ENCODE measurements at places on chromosomes 16 and 17.

DNA sequence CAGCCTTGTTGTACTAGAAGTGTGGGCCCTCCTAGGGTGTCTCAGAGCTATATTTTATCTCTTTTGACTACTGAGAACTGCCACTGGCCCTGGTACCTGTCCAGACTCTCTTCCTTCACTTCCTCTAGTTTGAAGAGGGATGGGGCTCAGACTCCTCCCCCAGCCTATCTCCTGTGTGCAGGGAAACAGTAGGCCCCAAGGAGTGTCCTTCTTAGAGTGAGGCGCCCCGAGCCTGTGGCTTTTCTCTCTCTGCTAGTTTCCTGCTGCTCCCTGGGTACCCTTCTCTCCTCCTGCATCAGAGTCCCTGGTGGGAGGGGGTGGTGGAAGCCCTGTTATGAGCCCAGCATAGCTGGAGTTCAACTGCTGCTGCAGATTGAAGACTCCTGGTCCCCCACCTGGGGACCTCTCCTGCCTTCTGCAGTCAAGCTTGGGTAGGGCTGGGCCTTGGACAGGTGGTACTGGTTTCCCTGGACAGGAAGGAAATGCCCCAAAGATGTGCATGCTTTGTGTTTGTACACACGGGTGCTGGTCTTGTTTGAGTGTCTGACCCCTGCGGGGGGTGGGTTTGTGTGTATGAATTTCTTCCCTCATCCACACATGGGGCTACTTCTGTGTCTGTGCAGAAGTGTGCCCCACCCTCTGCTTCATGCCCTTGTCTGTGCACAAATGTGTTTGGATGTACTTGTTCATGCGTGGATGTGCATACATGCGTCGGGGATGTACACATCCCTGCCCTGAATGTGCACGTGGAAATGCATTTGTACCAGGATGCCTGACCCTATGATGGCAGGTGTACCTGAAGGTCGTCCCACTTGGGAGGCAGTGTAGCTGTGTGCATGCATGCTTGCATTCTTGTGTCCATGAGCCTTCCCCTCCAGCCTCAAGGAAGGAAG lies 6.9 kb downstream of the RARA start:
- peak; percentile 57 for DNase-seq

DNA sequence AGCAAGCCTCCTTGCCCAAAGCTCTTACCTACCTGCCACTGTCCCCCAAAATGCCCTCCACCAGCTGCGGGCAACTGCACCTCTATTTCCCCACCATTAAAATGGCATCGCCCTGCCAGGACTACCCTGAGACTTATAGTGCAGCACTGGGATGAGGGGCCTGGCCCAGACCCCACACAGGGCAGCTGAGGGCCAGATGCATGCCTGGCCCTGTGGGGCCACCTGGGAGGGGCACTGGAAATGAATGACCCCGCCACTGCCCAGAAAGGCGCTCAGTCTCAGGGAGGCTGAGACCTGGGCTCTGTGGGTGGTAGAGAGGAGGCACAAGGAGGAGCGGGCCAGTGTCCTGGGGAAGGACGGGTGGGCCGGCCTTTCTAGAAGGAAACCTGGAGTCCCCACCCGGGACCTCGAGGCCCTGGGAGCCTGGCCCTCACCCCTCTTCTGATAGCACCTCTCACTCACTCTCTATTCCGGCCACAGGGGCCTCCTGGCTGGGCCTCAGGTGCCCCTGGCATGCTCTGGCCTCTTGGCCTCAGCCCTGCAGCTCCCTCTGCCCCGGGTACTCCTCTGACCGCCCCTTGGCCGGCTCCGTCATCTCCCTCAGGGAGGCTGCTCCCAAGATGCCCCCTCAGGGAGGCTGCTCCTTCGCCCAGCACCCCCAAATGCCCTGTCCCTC lies 26.9 kb downstream of the KATNB1 start:
- DNase-seq, result no peak

- DNase-seq, result no peak
These were observed 27.9 kb downstream of the HOXB1 start for GRCh38 chr17:48502901-48503300.

- DNase-seq, result no peak
These were observed 8.0 kb upstream of the SULT1A1 start for GRCh38 chr16:28617874-28618273.

GRCh38 chr16:54547052-54547451 lies 260.5 kb upstream of the IRX3 start:
- no peak for DNase-seq

GRCh38 chr17:21476867-21477266 lies 100.7 kb downstream of the KCNJ12 start:
- DNase-seq, result no peak

DNA sequence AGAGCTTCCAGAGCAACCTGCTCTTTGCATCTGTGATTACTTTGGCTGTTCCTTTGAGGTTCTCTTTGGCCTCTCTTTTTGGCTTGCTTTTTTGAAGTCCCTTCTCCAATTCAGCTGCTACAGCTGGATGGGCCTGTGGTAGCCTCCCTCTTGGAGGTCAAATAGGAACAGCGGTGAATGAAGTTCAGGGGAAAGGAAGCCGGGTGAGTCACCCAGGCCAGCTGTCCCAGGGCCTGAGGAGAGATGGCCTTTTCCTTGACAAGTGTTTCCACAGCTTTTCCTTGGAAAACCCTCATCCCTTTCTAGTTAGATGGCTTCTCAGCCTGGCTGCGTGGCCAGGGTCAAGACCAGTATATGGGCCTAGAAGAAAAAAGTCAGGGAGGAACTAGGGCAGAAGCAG lies 103.1 kb downstream of the STX8 start:
- no peak for DNase-seq

DNA sequence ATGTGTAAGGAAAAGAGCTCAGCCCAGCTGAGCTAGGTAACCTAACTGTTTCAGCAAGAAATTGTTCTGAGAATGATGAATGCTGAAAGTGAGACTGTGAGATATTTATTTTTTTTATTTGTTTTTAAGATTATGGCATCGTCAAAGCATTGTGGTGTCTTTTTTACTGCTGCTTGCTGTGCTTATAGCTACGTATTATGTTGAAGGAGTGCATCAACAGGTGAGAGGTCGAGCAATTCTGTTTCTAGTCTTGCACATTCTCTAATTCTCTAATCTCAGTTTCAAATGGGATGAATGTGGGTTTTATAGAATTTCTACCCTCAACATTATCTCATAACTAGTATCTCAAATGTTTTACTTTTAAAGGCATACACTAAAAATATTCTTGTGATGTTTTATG lies 29.9 kb downstream of the VMP1 start:
- DNase-seq, result no peak

- DNase-seq, result peak; percentile 51
These were observed 148.7 kb upstream of the ZFHX3 start for GRCh38 chr16:73196670-73197069.

DNA sequence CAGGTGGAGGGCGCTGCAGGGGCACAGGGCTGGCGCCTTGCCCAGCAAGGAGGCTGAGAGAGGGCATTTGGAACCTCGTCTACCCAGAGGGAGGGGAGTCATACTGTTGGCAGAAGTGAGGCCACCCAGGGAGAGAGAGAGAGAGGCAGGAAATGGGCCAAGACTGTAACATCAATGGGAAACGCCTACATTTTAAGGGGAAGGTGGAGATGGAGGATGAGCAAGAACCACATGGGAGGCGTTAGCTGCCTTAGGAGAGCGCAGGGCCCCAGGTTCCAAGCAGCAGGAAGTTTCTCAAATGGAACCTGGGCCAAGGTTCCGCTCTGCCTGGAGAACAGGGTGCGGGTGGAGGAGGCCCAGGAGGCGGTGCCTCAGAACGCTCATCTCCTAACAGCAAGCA lies 2.7 kb upstream of the WFDC1 start:
- no peak for DNase-seq

GRCh38 chr16:8660841-8661301 lies 13.5 kb upstream of the ABAT start:
- peak; percentile 72 for DNase-seq

- no peak for DNase-seq
These were observed 715.1 kb downstream of the CDH11 start for GRCh38 chr16:64406770-64407181.

DNA sequence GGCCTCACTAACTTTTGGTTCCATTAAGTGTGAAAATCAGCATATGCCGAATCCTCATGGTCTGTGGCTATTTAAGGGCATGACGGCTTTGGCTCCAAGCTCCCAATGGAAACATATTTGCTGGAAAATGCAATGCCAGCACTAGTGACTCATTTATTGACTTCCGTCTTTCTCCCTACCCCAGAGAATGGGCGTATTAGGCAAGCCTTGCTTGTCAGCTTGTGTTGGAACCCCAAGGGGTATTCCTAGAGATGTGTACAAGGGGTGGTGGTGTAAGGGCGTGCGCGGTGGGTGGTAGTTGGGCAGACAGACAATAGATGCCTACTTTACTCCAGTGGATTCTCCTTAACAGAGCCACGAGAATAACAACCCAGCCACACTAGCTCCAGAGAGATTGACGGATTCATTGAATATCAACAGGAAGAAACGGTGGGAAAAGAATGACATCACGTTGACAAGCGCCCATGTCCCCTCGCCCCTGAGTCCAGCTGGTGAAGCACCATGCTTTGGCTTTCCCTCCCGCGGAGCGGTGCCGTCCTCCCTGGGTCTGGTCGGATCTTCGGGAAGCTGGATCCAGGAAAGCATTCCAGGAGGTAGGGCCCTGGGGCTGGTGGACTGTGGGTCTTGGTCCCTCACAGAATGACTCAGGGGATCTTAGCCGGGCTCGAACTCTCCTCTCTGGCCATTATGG lies 10.3 kb downstream of the CD300LB start:
- DNase-seq, result no peak

Measured in activated naive CD4-positive, alpha-beta T cell treated with anti-CD3 and anti-CD28 coated beads, Interleukin-2, amount 10 ng/mL, durations not matched to agents 7 days and 5 days (primary cell).